Cortex of kidney (tissue), 1 donor: ENCODE measurements at places on chromosomes 16 and 17.

GRCh38 chr17:48577946-48578615 lies at the start of gene HOXB4:
TSS of gene HOXB4 (minus strand) at chr17:48578350. CDS start at chr17:48578319, 31 bp downstream.
- DNase-seq = no peak

- no peak for DNase-seq
Measured at GRCh38 chr16:13453325-13453724, 466.6 kb upstream of the ERCC4 start.

GRCh38 chr17:20085283-20085845 lies 76.2 kb downstream of the SPECC1 start:
- DNase-seq = no peak

GRCh38 chr17:4908301-4908700 lies 5.4 kb upstream of the CHRNE start:
- DNase-seq = no peak

DNA sequence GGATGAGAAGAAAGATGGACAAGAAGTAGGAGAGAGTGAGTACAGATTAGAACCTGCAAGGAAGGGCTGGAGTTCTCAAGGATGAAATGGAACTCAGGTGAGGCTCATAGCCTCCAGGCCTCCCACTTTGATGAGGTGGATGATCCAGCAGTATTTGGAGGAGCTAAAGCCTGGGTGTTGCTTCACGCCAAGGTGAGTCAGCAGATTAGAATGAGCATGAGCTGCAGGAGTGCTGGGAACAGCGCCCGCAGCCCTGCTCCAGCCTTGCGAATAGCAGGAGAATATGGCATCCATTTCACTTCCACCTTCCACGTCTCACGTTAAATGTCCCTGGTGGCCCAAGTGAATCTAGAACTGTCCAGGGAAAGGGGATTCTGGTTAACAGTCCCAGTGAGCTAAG lies 94.4 kb upstream of the CPHXL start:
- no peak for DNase-seq
